PC-9 (cell line): ENCODE measurements at places on chromosomes 2 and 18.
A peak's percentile ranks its signal among the peaks of the same experiment; 100 is the strongest.

DNA sequence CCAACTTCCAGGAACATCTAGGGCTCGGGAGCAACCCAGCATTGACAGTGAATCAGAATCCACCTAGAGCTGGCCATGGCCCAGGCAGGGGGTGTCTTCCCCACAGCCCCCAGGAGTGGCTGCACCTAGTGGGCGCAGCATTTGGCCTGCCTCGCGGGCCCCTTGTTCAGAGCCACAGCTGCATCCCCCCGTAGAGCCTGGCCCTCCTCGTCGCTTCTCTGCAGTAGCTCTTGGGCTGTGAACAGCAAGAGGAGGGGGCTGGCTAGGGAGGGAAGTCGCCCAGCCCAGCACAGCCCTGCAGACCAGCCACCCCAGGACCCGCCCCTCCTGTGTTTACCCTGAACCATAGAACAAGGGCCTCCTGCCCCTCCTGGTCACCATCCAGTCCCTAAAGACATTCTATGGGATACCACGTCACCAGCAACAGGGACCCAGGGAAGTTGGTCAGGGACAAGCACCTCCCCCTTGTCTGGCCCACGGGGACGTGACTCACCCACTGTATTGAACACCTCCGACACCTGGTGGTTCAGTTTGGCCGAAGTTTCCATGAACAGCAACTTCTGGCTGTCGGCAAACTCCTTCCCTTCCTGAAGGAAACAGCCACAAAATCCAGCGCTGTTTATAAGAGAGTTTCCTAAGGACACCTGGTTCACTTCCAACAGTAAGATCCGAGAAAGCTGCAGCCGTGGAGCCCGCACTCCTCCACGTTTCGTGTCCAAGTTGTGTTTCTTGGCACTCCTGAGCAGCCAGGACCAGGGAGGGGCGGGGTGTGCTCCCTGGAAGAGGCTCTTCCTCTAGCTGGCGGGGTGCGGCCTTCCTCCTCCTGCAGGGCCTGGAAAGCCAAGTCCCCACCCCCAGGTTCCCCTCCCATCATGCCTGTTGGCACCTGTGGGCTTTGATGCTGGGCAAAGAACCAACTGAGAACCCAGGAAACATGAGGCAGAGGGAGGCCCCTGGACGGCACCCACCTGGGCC is 8.8 kb downstream of the PRLH start:
- H3K27me3 ChIP-seq = no peaks in the 10 kb centered on the region
- DNase-seq = peak; percentile 61
- no peak overlapping the region for H3K4me3 ChIP-seq
- H3K36me3 ChIP-seq = no peaks in the 10 kb centered on the region

DNA sequence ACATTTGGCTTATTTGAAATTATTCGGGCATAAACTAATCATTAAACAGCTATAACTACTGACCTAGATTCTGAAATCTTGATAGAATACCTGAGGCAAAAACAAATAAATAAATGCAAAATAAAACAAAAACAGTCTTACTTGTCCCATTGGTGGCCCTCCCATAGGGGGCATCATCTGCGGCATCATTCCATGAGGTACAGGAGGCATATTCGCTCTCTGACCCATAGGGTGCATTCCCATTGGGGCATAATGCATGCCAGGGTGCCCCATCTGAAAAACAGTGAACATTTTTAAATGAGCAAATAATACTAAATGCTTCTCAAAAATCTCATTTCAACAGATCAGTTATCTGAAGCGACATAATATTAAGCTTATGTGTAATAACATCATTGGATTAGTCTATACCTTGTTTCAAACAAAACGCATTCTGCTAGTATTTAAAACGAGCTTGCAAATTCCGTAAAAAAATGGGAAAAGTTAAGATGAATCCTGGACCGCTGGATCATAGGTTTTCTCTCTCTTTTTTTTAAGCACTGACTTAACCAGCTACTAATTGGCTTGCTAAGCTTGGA is 1.3 kb downstream of the PRPF40A start:
- peak; percentile 46 for DNase-seq
- H3K4me1 ChIP-seq = peaks cover 21% of the 10 kb centered on the region
- H3K27me3 ChIP-seq = no peaks in the 10 kb centered on the region
- no peak overlapping the region for H3K27ac ChIP-seq

DNA sequence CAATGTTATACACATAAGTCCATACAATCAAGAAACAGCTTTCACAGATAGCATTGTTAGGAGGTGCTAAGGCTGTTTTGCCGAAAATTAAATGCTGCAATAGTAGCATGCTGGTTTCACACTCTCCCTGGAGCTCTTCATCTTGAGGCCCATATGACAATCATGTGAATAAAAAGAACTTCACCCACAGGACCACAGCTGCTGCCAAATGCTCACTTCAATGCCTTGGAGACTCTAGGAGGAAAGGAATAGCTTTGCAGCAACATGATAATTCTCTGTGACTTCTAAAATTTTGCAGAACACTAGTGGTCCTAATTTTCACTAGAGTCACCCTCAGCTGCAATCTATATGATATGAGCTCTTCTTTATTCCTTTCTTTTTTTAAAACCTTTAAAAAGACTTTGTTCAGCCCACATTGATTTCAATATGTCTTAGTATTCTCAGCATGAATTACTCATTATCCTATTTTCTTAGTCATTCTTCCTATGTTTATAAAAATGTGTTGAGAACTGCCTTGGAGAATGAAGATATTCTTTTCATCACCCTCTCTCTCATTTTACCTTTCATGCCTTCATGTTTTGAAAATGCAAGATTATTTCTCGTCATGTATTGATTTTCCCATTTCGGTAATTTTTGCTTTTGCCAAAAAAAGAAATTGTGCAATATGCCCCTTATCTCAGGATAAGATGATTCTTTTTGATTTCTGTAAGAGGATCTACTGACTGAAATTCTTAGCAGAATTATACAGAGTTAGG is 108.2 kb downstream of the PDE1A start:
- no peaks in the 10 kb centered on the region for H3K4me1 ChIP-seq
- H3K4me3 ChIP-seq = no peak overlapping the region
- H3K27me3 ChIP-seq = no peaks in the 10 kb centered on the region
- H3K36me3 ChIP-seq = no peaks in the 10 kb centered on the region
- no peak overlapping the region for H3K27ac ChIP-seq

- no peak for DNase-seq
- no peak overlapping the region for H3K27ac ChIP-seq
- peaks cover 3% of the 10 kb centered on the region for H3K4me1 ChIP-seq
- H3K27me3 ChIP-seq = no peaks in the 10 kb centered on the region
- H3K36me3 ChIP-seq = no peaks in the 10 kb centered on the region
- H3K4me3 ChIP-seq = no peak overlapping the region
Observed at GRCh38 chr2:235112365-235112764, 160.5 kb downstream of the SH3BP4 start.

DNA sequence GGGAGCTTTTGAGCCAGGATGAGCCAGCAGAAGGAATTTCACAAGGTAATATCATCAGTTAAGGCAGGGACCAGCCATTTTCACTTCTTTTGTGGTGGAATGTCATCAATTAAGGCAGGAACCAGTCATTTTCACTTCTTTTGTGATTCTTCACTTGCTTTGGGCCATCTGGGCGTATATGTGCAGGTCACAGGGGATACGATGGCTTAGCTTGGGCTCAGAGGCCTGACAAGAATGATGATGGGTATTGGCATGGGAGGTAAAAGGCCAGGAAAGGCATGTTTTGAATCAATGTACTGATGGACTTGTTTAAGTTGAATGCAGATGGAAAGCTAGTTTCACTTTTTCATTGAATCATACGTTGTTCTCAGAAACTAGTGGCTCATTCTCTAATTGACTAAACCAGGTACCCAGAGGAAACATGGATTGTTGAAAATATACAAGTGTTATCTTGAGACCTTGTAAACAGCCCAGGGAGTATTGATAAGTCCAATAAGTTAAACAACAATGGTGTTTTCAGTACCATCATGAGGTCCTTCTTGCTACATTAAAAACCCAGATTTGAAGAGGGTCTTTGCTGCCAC is 1672.5 kb upstream of the DDX18 start:
- peaks cover 7% of the 10 kb centered on the region; the same call in 1 of the 2 replicates for H3K27me3 ChIP-seq
- no peak for DNase-seq
- no peaks in the 10 kb centered on the region for H3K4me1 ChIP-seq
- no peaks in the 10 kb centered on the region for H3K36me3 ChIP-seq
- H3K27ac ChIP-seq = no peak overlapping the region
- H3K4me3 ChIP-seq = no peak overlapping the region

DNA sequence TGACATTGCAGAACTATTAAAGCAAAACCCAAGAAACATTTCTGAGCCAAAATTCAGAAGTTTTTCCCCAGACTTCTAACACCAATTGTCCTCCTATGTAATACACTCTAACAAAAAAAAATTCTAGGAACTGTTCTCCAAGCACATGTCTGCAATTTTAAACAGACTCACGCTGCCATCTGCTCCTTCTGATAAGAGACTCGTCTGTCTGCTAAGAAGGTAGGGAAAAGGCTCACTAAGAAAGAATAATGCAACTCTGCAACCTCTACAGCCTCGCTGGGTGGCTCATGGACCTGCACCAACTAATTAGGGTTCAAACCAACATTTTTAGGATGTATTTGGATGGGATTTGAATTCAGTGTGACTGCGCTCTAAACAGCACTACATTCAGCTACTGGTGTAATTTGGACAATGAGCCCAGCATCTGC is 366.5 kb downstream of the DSC3 start:
- no peak overlapping the region for H3K27ac ChIP-seq
- H3K27me3 ChIP-seq = no peaks in the 10 kb centered on the region
- H3K4me1 ChIP-seq = no peaks in the 10 kb centered on the region

DNA sequence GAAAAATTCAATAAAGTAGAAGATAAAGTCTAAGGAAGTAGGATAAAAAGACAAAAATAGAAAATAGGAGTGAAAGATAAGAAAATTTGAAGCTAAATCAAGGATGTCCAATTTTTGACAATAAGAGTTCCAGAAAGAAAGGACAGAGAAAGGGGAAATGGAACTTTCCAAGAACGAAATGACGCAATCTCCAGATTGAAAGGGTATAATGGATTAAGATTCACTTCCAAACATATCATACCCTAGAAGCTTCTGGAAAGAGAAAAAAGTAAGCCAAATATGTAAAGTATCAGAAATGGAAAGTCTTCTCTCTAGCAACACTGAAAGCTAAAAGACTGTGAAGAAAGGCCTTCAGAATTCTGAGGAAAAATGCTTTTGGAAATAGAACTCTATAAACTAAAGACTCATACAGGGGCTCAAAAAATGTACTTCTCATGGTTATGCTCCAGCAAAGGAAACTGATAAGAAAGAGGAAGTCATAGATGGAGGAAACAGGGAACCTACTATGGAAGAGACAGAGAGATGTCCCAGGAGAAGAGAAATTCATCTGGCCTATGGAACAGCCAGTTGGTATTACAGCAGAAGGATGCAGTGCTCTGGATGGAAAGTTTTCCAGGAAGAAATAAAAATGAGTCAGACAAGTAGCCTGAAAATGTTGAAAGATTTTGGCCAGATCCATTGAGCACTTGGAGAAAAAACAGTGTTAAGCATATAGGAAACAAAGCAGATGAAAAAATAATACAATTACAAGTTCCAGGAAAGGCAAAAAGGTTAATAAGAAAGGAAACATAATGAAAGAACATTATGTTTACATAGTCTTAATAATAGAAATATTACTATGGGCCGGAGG is 20.1 kb downstream of the CASP8 start:
- H3K27ac ChIP-seq = no peak overlapping the region
- H3K27me3 ChIP-seq = no peaks in the 10 kb centered on the region
- H3K4me1 ChIP-seq = no peaks in the 10 kb centered on the region
- DNase-seq = no peak

- no peak overlapping the region for H3K4me3 ChIP-seq
- H3K4me1 ChIP-seq = peaks cover 23% of the 10 kb centered on the region
- H3K27me3 ChIP-seq = no peaks in the 10 kb centered on the region
Observed at GRCh38 chr2:46339676-46340459, 42.7 kb downstream of the EPAS1 start.

DNA sequence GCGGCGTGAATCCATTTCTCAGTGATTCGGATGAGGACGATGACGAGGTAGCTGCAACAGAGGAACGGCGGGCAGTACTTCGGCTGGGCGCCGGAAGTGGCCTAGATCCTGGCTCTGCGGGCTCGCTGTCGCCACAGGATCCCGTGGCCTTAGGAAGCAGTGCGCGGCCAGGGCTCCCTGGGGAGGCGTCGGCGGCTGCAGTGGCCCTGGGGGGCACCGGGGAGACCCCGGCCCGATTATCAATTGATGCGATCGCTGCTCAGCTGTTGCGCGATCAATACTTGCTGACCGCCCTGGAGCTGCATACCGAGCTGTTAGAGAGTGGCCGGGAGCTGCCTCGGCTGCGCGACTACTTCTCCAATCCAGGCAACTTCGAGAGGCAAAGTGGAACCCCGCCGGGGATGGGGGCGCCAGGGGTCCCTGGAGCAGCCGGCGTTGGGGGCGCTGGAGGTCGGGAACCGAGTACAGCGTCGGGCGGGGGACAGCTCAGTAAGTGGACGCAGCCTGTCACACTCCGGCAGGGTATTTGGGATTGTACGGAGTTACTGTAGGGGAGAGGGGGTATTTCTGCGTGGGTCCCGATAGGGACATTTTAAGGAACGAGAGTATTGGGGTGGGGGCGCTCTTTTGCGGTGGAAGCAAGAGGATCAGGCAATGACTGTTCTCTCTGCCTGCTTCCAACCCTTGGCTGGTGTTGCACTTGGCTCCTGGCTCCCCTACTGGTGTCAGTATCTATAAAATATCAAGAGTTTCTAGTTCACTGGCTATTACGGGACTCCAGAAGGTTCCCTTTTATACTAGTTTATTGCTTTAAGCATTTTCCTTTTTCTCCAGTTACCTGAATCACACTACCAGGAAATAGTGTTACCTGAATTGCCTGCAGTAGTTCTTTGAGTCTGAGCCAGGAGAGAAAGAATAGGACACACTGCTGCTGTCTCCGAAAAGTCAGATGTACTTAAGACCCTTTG is 772 bp downstream of the RELCH start:
- H3K27ac ChIP-seq = peak overlapping the region; percentile 65
- H3K27me3 ChIP-seq = no peaks in the 10 kb centered on the region
- peaks cover 42% of the 10 kb centered on the region for H3K4me1 ChIP-seq
- 0 out of 2 replicates have a peak, but pooled peaks cover 9% of the 10 kb centered on the region for H3K36me3 ChIP-seq
